B cell (primary cell): ENCODE measurements at places on chromosomes 6 and 20. TPM values are rescaled to one million over a fixed set of nuclear protein-coding genes. Genes with fewer than 3 reads are reported as not detected.

Gene STMND1
- polyA plus RNA-seq = not detected in 2 replicates

Gene WFDC5
- not detected in 2 replicates for polyA plus RNA-seq

Gene MCHR2
- polyA plus RNA-seq = not detected in 2 replicates

Gene CLVS2
- polyA plus RNA-seq = not detected in 2 replicates

Gene KATNA1
- 10.6 and 19.3 TPM in 2 replicates for polyA plus RNA-seq

Gene CD24
- polyA plus RNA-seq = 69.9 and 118 TPM in 2 replicates

Gene SGK2
- 1.4 and 1.5 TPM in 2 replicates for polyA plus RNA-seq

Gene KHDRBS2
- polyA plus RNA-seq = 8.9 and 12.2 TPM in 2 replicates

Gene RAET1E
- not detected in 2 replicates for polyA plus RNA-seq

Gene ROS1
- polyA plus RNA-seq = not detected in 2 replicates

Gene TAP2
- 66.1 and 81.2 TPM in 2 replicates for polyA plus RNA-seq
